ENCODE measurements at places on chromosomes 5 and 9.

GRCh38 chr5:118956727-118957126, 31.6 kb downstream of the DTWD2 start:
- no peak for DNase-seq

DNA sequence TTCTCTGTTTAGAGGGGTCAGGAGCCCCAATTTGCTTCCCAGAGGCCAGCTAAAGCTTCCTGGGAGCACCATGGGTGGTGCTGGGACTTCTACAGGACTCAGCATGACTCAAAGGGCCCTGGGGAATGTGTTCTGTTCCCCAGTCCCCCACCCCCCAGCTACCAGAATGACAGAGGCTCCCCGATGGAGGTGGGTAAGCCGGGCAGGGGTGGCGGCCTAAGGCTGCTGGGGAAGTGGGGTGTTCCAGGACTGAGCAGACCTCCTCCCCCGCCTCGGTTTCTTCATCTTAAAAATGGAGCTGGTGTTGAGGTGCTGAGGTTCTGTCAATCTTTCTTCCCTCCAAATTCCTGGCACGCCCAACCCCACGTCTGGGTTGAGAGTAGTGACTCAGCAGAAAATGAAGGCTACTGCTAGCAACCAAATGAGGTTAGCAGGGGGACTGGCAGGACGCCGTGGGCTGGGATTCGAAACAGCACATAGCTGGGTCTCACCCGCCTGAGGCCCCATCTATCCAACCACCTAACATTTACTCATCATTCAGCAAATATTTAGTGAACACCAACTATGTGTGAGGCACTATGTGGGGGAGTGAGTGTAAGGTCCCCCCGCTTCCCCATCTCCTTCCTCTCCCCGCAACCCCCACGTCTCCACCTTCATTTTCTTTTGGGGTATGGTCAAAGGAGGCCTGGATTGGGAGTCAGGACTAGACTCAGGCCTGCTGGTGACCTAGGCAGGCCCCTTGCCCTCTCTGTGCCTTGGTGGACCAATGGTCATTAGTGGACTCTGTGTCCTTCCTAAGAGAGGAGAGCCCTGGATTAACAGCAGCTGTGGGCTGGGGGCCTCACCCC, 50.2 kb downstream of the C9orf50 start:
- DNase-seq = no peak

- no peak for DNase-seq
Measured at GRCh38 chr5:14121552-14121951, 21.6 kb upstream of the TRIO start.

DNA sequence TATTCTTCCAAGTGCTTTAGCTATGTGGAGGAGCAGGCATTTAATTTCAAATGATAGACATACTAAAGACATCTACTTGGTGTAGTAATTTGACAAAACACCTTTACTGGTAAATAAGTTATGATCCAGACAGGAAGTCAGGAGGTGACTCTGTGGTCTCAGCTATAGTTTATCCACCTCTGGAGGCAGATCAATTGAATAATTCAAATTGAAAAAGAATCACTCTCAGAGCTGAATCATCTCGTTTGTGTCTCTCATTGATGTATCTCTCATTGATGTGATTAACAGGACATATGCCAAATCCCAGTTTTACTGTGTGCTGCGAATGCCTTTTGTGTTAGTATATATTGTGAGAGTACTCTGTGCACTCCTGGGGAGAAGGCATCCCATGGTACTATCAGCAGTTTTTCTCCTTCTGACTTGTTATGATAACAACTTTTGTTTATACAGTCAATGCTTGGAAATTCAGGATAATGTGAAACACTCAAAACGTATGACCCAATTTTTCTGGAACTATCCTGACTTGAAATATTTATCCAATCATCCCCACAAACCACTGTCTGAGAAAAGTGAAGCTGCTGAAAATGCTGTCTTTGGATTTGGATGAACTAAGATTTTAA, 48.5 kb upstream of the DAB2 start:
- DNase-seq = no peak

- no peak for DNase-seq
Measured at GRCh38 chr5:74630453-74631066, 10.0 kb downstream of the ENC1 start.

GRCh38 chr9:134660407-134660806, 18.8 kb downstream of the COL5A1 start:
- no peak for DNase-seq

DNA sequence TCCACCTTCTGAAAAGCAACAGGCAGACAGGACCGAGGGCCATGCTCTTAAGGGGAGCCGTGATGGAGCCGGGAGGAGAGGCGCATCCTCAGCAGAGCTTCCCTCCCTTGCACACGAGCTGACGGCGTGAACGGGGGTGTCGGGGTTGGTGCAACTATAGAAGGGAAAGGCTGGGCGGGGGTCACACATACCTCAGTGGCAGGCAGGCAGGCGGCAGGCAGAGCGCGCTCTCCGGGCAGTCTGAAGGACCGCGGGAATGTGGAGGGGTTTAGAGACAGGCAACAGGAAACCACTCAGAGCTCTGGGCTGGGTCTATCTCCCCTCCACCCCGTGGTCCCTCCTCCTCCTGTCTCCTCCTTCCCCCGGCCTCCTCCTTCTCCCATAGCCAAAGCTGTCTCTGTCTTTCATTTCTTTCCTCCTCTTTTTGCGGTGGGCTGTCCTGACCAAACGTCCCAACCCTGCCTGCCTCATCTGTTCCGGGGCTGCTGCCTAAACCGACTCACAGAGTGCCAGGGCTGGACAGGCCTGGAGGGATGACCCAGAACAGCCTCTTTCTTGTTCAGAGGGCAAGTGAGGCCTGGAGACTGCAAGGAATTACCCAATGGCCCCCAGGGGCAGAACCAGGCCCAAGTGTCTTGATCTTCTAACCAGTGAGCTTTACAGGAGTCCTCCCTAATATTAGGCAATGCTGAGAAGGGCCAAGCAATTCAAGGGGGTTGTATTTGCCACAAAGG, at the start of gene SPARC:
Gene SPARC (minus strand): TSS at position 242 of the 734 bp plus-strand sequence. CDS start 10,727 bp downstream, outside the sequence.
- no peak for DNase-seq

GRCh38 chr5:66877843-66878242, 281.6 kb downstream of the MAST4 start:
- no peak for DNase-seq

DNA sequence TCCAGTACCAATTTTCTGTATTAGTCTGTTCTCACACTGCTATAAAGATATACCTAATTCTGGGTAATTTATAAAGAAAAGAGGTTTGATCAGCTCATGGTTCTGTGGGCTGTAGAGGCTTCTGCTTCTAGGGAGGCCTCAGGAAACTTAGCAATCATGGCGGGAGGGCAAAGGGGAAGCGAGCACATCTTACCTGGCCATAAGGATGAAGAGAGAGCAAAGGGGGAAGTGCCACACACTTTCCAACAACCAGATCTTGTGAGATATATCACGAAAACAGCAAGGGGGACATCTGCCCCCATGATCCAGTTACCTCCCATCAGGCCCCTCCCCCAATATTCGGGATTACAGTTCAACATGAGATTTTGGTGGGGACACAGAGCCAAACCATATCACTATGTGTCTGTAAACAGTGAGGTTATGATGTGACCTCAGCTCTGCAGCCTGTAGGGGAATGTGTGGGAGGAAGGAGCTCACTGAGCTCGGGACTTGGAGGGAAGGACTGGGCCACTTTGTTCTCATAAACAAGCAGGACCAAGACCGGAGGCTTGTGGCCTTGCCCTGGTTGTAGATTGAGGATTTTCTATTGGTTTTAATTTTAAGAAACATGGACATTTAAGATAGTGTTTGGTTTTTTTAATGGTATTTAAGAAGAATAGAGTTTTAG, 85.2 kb downstream of the EHMT1 start:
- no peak for DNase-seq

- no peak for DNase-seq
Measured at GRCh38 chr9:16683326-16683725, 187.1 kb downstream of the BNC2 start.

DNA sequence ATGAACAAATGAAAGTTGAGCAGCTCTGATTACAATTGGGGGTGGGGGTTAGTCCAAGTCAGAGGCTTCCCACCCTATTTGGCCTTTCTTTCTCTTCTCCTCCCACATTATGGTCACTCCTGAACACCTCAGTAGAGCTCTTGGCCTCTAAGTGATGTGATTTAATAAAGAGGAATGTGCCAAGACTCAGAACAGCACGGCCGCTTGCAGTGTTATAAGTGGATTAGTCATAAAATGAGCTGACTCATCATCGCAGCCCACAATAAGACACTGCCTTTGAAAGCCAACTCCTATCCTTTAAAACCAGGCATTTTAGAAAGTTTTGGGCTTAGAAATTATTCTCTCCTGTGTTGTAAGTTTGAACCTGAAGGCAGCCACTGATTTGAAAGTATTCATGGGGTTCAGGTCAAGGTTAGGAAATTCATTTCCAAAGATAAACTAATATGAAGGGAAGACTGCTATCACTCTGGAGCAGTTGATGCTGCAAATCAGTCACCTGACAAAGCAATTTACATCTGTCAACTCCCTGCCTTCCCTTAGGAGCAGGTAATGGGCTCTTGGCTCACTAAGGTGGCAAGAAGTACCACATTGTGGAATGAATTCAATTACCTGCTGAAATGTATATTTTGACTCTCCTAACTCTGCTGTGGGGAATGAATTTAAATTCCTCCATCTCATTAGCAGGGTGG, 283.6 kb upstream of the NMUR2 start:
- no peak for DNase-seq

DNA sequence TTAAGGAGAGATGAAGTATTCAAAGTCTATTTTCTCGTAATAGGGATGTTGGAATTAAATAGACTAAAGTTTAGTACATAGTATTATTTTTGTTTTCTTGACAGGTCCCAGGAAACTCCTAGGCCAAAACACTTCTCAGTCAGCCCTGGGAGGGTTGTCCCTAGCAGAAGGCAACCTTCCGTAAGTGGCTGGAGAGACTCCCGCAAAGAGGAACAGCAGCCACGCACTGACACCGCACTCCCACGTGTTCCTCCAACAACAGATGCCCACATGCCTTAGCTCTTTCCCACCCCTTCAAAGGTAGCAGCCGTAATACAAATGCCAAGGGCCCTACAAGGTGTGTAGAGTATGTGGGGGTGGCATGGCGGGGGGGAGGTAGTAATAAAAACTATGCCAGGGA, 28.4 kb downstream of the PCDHGC5 start:
- DNase-seq = no peak

DNA sequence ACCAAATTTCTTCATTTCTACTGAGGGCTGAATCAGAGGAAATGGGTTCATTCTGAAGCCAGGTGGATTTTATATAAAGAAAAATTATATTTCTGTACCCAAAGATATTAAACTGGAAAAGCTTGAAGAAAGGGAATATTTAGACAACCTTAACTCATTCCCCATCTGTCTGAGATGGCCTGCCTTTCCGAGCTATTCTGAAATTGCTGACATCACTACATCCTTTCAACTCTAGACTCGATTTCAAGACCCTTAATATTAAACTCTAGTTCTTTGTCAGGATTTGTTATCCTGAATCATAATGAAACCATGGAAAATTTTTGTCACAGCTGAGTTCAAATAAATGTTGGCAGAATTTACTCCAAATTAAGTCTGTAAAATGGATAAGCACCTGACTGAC, 818.5 kb upstream of the SEMA6A start:
- DNase-seq = no peak

- DNase-seq = no peak
Measured at GRCh38 chr9:114488398-114489129, 16.7 kb downstream of the WHRN start.

DNA sequence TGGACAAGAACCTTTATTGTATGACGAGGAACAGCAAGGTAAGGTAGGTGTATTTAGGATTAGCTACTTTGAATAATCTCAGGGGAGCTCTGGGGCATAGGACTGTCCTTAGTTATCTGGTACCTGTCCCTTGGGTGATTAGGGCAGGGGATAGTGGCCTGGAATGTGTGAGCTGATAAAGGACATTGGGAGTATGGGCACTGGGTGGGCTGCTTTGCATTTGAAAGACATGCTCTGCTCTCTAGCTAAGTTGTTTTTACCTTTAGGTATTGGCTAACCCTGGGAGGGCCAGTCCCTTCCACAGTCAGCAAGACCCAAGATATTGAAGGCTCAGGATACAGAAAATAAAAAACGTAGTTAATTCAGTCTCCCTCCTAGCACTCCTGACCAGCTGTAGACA, 282.8 kb upstream of the C9orf72 start:
- no peak for DNase-seq

- peak; percentile 29 for DNase-seq
Measured at GRCh38 chr5:149434162-149435014, 55.3 kb upstream of the IL17B start.

DNA sequence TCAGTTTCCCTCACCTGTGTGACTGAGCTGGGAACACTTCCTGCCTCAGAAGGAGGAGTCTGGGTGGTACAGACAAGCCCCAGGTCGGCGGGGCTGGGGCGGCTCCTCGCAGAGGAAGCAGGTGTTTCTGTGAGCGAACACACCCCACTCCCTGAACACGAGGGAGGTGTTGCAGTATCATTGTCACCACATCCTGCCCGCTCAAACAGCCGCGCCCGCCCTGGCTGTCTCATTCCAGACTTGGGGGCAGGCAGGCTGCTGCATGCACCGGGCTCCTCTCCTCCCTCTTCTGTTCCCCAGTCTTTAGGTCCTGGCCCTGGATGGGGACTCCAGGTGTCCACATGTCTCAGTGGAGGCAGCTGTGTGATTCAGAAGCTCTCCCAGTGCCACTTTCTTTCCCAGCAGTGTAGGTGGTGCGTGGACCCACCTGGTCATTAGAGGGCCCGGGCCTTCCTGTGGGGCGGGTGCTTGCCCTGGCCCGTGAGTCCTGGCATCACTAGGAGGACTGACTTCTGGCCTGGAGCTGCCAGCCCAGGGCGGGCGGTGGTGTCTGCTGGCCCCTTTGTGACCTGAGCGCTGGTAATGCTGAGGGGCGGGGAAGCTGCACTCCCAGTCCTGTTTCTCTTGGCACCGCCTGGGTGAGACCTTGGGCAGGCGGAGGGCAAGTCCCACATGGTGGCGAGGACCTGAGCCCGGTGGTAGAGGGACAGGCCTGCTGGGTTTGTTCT, 18.3 kb upstream of the PHYHD1 start:
- DNase-seq = peak; percentile 78

DNA sequence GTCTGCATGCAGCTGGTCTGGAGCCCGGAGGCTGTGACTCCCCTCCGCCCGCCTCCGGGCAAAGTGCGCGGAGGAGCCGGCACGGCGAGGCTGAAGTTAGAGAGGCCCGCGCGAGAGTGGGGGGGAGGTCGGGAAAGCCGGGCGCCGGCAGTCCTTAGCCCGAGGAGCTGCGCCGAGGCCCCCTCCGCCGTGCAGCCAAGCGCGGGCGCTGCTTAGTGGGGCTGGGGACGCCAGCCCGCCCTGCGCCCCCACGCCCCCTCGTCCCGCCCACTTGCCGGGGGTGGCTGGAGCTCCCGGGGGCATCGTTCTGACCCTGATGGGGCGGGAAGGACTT, 403 bp downstream of the NINJ1 start:
- peak; percentile 31 for DNase-seq

Data from activated CD4-positive, alpha-beta T cell treated with anti-CD3 and anti-CD28 coated beads for 1 hour (primary cell).